ENCODE measurements at places on chromosomes 2 and 18.

- DNase-seq = no peak
Observed at GRCh38 chr2:100230754-100231153, 88.4 kb upstream of the AFF3 start.

DNA sequence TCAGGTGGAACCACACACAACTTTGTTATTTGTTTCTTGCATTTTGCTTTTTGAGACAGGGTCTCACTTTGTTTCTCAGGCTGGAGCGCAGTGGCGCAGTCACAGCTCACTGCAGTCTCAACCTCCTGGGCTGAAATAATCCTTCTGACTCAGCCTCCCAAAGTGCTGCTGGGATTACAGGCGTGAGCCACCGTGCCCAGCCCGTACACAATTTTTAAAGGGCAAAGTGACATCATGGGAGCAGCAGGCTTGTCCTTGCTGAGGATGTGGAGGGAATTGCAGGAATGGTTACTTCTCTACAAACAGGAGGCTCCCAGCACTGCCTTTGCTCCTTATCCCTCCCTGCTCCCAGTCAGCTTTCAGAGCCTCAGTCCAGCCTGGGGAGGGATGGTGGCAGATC lies 355.9 kb upstream of the KLHL29 start:
- DNase-seq = no peak

DNA sequence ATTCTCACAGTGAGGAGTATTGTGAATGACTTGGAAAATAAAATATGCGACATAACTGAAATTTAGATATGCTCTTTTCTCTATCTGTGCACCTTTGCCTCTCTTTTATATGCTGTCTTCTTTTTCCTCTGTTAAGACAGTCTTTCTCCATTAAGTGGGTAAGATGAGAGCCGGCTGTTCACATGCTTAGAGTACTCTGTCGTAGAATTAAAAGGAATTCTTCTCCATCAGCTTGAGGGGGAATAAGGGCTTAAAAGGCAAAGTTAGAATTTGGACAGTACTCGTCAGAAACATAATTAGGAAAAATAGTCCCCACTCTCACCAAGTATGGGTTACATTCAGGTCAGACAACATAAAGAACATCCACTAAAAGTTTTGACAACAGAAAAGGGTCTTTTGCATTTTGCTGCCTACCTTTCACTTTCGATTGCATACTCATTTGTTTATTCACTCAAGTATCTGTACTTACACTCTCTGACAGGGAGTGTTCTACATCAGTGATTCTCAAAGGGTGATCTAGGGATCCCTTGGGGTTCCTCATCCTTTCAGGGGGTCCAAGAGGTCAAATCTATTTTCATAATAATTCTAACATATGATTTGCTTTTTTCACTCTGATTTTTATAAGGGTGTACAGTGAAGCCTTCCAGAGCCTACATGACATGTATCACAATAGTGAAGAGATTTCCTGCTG lies 48.0 kb downstream of the ARHGAP15 start:
- DNase-seq = no peak

GRCh38 chr2:162053066-162053807 lies 20.8 kb downstream of the DPP4 start:
- no peak for DNase-seq

DNA sequence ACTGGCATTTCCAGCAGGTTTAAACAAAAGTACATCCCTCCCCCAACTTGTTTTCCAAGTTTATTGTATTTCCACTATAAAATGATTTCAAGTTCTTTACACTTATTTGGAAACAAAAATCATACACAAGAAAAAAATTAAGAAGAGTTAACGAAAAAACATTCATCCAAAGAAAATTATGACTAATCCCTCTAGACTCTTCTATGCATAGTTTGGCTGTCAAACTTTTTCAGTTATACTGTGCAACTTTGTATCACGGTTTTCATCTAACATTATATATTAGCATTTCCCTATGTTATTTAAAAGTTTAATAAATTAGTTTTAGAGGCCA lies 627 bp downstream of the WDCP start:
- DNase-seq = no peak

GRCh38 chr18:78792736-78793135 lies 186.9 kb upstream of the SALL3 start:
- no peak for DNase-seq

DNA sequence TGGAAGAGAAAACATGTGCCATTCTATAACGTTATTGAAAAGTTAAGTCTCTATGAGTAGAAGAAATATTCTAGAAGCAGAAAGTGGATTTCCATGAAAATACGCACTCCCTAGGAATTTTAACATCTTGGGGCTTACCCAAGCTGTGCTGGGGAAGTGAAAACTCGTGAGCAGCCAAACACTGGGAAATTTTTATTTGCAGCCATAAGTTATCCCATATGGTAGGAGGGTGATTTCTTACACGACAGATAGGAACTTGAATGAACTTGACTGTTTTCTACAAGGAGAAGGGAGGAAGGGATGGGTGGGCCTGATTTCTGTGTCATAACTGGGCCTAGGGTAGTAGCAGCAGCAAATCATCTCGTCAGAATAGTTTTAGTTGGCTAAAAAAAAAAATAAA lies 272.6 kb downstream of the ETAA1 start:
- no peak for DNase-seq

GRCh38 chr2:226793646-226794045 lies 6.0 kb downstream of the IRS1 start:
- no peak for DNase-seq

DNA sequence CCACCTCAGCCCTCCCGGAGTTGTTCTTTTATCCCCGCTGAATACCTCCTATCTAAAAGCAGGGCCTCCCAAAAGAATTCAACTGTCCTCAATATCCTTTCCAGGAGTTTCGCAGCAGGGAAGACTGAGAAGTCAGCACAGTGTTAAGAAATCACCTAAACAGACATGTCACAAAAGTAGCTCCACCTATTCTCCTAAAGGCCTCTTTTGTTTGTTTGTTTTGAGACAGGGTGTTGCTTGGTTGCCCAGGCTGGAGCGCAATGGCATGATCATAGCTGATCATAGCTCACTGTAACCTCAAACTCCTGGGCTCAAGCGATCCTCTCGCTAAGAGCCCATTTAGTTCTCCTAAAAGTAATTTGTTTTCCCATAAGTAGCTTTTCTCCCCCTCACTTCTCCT lies 53.8 kb downstream of the TEX44 start:
- no peak for DNase-seq

DNA sequence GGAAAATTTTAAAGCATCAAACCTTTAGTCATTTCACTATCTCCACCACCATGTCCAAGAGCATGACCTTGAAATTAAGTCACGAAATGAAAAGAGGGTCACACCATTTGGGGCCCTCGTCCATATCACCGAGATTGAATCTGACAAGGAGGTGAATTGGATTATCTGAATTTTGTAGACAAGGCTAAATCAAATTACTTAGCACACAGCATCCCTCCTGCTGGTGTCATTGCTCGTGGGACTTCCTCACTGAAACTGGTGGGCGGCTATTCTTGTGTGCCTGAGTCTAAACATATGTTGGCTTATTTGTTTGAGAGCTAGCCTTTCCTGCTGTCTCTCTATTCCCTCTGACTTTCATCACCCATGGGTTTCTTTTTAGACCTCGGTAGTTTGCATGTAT lies 64.6 kb upstream of the CNGA3 start:
- DNase-seq = no peak

- DNase-seq = no peak
Observed at GRCh38 chr18:37499044-37499443, 66.6 kb downstream of the CELF4 start.

GRCh38 chr2:181471783-181472182 lies 14.6 kb downstream of the ITGA4 start:
- no peak for DNase-seq

DNA sequence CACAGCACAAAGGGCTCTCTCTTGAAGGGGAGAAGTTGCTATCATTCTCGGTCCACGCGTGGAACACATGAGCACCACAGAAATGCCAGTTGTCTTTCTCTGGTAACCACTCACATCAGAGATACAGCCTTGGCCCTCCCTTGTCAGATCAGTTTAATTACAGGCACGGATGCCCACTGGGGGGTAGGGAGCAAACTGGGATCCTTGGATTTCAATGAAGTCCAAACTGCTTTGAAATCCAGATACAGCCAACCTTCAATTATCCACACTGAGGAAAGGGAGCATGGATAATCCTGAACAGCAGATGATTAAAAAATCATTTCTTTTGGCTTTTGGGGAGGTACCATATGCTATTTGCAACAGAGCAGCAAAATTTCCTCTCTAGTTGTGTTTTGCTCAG lies 63.7 kb upstream of the DAPL1 start:
- DNase-seq = no peak

DNA sequence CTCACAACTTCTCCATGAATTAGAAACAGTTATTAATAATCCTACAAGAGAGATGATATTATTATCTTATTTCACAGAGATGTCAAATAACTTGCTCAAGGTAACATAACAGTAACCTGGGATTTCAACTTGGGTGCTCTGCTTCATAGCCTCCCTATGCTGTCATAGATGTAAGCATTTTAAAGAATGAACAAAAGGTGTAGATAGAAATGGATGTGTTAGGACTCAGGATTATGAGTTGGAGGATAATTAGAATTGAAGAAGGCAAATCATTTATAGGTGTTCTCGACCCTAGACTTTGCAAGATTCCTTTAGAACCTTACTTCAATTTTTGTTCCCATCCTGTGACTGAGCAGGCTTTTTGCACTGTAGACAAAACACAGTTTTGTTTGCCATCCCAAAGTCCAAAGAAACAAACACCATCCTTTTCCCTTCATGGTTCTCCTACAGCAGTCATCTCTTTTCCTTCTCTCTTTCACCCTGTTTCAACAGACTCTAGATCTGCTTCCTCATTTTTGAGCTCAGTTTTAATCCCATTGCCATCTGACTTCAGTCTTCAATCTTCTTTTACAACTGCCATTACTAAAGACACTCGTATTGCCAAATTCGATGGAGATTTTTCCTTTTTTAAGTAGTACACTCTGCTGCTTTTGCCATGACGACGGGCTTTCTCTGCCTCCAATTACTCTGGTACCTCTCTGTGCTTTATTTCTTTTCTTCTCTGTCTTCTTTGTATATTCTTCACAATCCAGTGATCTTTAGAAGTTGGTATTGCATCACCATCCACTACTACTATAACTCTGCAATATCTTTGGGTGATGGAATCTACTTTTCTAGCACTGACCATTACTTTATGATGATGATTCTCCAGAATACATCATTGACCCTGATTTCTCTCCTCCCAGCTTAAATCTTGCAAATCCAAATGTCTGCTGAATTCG lies 4.5 kb downstream of the HNMT start:
- no peak for DNase-seq

DNA sequence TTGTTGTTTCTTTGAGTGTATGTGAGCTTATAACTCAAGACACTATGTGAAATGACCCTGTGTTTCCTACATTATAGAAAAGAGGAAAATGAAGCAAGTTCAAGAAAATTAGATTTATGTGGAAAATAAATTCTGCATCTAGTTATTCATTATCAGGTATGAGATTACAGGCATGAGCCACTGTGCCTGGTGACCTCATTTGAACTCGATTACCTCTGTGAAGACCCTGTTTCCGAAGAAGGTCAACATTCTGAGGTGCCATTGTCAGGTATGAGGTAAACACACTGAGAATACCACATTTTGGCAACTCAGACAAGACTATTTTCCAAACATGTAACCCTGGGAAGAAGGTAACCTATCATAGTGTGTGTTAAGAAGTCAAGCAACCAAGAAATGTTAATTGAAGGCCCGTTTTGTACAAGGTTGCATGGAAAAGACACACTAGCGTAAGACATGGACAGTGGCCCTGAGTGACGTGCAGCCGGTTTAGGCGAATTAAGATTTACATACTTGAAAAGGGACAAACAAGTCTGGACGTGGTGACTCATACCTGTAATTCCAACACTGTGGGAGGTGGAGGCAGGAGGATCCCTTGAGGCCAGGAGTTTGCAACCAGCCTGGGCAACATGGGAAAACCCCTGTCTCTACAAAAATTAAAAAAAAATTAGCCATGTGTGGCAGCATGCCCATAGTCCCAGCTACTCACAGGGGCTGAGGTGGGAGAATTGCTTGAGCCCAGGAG lies 186.6 kb downstream of the NEDD4L start:
- no peak for DNase-seq

DNA sequence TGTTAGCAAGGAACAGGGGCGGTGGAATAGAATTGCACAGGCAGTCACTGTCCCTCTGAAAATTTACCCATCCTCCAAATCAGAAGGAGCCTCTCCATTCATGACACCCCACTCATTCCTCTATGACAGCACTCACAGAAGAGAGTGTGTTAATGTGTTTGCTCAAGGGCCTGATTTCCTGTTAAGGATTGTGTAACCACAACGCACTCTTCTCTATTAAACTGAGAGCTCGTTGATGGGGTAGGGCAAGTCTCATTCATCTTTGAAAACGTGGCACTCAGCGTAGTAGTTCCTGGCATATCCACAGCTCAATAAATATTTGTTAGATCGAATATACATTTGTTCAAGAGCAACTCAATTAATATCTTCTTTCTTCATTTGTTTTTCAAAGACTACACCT lies 106.4 kb downstream of the VAPA start:
- no peak for DNase-seq

- DNase-seq = no peak
Observed at GRCh38 chr2:6683516-6683915, 182.2 kb downstream of the CMPK2 start.

DNA sequence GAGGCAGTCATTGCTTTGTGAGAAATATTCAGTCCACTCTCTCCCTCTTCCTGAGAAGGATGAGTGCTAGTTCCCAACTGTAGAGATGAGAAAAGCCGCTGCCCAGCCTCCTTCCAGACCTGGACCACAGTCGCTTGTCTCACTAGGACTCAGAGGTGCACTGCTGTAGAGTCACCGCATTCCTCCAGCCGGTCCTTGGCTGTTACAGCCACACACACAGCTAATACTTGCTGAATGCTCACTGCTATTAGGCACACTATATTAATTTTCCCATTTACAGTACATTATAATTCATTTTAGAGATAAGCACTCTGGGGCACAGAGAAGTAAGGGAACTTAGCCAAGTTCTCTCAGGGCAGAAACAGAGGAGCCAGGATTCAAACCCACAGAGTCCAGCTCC lies 10.0 kb upstream of the FABP1 start:
- no peak for DNase-seq

DNA sequence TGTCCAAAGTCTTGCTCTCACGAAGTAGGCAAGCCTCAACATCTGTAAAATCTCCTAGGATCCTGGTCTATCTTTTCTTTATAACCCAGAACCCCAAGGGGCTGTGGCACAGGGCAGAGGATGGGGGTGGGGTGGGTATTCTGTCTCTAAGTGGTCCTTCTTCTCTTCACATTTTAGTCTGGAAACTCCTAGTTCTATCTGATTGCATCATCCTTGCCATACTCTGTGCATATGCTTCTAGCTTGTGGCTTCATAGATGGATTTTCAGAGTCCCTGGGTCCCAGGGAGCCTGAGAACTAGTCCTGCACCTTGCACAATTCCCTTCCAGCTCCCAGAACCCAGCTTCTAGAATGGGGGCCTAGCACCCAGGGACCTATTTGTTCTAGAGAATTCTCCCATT lies 52.5 kb downstream of the RNF152 start:
- no peak for DNase-seq

DNA sequence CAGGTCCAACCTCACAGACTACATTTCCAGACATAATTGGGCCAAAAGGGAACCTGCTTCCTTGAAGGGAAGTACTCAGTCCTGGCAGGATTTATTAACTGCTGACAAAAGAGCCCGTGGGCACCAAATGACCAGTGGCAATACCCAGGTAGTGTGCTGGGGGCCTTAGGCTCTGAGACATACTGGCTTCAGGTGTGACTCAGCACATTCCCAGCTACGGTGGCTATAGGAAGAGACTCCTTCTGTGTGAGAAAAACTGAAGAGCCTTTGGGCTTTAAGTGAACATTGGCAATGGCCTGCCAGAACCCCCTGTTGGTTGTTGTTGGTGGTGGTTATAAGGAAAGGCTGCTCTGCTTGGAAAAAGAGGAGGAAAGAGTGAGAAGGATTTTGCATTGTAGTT lies 401.8 kb downstream of the KCNJ3 start:
- DNase-seq = no peak

Data from activated naive CD4-positive, alpha-beta T cell (primary cell).